ENCODE measurements at places on chromosomes 3 and 15. TPM values are rescaled to one million over a fixed set of nuclear protein-coding genes. Genes with fewer than 3 reads are reported as not detected.

- DNase-seq, result no peak
Observed at GRCh38 chr3:37904601-37905000, 42.9 kb downstream of the CTDSPL start.

DNA sequence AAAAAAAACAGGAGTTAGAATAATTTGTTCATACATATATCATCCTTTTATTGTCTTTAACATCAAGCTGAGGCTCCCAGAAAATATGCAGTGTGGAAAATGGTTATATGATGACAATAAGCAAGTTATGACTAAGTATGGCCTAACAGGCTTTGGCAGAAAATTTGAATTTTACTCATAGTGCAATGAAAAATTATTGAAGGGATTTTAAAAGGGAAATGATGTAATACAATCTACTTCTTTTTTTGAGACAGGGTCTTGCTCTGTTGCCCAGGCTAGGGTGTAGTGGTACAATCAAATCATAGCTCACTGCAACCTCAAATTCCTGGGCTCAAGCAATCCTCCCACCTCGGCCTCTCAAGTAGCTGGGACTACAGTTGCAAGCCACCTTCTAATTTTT is 78.7 kb downstream of the FAIM start:
- DNase-seq, result no peak

- no peak for DNase-seq
Observed at GRCh38 chr3:4077950-4078349, 225.2 kb upstream of the SETMAR start.

DNA sequence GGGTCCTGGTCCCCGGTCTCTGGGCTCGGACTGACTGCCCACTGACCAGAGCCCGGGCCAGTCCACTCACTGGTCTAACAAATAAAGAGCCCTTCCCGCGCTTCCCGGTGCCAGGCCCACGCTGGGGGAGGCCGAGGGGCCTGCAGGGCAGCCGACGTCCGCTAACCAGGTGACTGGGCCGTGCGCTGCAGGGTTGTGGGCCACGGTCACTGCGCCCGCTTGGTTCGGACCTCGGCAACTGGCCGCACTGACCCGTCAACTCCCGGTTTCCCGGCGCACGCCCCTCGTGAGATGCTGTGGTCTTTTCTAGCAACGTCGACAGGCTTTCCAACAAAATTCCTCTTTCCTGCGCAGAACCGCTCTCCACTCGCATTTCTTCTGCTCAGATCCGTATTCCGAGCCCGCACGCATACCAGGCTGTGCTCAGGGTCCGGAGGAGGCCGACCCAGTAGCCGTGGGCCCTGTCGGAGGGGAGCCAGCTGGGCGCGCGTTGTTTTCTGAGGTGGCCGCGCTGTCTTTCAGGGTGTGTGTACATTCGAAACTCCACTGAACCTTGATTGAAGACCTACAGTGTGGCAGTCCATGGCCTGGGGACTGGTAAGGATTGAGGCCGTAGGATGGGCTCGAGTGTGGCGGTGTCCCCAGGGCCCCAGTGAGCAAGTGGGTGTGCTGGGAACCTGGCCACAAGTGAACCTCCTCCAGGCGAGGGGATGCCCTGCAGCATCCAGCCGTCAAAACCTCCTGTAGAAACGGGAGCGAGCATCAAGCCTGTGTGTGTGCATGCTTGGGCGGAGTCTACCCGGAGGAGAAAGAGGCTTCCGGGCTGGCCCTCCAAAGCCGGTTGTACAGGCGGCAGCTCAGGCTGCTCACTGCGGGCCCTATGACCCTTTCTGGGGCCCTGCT is 875 bp upstream of the NT5DC2 start:
- no peak for DNase-seq

- no peak for DNase-seq
Observed at GRCh38 chr3:107857854-107858253, 233.0 kb downstream of the CD47 start.

DNA sequence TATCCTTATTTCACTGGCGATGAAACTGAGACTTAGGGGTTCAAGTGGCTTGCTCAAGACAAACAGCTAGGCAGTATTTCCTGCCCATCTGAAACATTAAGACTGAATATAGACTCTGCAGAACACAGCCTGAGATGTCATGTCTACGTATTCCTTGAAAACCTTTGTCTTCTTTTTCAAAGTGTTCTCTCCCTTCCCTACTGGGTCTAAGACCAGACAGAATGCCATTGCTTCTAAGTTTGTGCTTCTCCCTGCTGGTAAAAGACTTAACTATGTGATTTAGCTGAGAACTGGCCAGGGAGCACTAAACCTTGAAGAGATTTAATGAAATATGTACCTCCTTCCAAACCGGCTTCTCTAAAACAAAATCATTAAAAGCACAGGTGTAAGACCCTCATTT is 9.9 kb downstream of the BCL6 start:
- DNase-seq, result no peak

DNA sequence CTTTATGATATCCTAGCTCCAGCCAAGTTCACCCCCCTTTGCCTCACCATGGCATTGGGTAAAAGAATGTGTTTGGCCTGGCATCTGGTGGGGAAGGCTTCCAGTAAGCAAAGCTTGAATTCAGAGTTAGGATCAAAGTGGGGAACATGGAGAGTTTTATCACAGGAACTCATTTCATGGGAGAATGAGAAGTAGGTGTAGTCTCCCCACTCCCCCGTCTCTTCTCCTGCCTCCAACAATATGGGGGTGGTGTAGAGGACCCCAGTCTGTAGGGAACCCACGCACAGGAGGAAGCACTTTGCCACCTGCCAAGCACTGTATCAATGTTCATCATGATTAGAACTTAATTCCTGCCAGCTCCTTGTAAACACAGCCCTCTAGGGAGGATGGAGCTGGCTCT is 200.5 kb downstream of the UACA start:
- no peak for DNase-seq

The KCNH8 gene
- total RNA-seq, result 0.05 TPM

GRCh38 chr3:107117922-107118536 is 259.2 kb upstream of the CCDC54 start:
- no peak for DNase-seq

DNA sequence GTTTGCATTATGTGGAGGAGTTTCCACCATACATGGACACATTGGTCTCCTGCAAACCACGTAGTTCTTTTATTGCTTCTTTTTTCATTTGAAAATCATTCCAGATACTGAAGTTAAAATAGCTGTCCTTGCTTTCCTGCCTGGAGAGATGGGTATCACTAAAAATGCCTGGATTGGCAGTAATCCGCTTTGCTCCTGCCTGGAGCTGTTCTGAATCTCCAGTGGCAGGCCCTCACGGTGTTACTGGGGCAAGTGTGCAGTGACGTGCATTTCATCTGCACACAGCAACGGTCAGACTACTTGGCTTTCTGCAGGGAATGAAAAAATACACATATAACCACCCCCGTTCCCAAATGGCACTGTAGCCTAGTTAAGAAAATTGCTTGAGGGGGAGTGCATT is 272.9 kb downstream of the IL5RA start:
- DNase-seq, result no peak

DNA sequence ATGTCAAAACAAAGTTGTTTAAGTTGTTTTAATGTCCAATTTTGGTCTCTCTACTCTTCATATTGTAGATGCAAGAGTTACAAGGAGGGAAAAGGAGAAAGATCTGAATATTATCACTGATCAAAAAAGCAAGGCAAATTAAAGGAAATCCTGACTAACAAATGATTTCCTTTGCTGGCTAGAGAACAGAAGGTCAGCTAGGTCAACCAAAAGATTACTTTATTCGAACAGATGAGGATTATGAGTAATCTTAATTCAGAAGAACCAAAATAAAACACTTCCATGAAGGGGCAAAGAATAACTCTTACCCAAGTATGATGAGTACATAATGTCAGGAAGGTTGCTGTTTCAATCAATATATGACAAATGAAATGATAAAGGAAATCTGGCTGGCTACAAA is 33.8 kb downstream of the CPNE4 start:
- no peak for DNase-seq

DNA sequence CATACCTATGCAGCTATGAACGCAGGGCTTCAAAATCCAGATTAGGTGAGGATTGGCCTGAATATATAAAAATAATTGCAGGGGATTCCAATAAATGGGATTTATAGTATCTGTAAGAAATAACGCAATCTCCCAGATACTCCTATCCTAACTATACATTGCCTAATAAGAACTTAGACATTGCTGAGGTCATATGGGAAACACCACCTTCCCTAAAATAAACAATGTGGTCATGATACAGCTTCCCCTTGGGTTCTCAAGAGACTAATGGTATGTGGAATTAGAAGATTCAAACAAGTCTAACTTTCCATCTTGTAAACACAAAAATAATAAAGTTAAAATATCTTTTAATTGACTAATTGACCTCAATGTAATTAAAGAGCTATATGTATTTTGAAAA is 28.2 kb downstream of the UBE3A start:
- DNase-seq, result no peak

DNA sequence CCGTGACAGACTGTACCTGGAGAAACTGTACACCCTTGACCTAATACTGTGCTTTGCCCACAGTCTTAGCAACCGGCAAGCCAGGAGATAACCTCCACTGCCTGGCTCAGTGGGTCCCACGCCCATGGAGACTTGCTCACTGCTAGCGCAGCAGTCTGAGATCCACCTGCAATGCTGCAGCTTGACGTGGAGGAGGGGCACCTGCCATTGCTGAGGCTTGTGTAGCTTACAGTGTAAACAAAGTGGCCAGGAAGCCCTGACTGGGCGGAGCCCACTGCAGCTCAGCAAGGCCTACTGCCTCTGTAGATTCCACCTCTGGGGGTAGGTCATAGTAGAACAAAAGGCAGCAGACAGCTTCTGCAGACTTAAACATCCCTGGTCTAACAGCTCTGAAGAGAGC is 189.3 kb downstream of the EDEM1 start:
- DNase-seq, result no peak

DNA sequence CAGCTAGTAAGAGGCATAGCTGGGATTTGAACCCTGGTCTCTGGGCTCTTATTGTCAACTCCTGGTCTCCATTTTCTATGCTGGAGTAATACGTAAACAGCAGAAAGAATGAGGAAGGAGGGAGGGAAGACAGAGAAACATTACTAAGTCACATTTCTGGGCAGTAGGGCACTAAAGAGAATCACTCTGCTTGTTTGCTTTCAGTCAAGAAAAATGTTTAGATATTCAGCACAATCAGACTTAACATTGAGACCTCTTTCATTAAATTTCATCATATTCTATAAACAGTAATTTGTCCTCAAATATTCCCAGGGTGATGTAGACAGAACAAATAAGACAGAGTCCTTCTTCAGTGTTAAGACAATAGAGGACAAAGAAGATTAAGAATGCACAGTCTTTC is 67.7 kb upstream of the BNC1 start:
- no peak for DNase-seq

DNA sequence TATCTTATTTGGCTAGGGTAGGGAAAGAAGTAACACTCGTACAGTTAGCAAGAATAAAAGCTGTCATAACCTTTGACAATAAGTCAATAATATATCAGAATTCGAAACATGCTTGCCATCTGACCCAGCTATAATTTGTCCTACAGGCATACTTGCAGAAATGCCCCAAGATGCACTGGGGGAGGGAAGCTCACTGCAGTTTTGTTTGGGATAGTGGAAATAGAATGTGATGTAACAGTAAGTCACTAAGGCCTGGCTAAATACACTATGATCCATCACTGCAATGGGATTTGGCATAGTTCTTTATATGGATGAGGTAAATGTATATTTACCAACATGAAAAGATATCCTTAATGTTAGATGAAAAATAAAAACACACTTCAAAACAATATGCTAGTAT is 25.5 kb upstream of the TMOD3 start:
- DNase-seq, result no peak

DNA sequence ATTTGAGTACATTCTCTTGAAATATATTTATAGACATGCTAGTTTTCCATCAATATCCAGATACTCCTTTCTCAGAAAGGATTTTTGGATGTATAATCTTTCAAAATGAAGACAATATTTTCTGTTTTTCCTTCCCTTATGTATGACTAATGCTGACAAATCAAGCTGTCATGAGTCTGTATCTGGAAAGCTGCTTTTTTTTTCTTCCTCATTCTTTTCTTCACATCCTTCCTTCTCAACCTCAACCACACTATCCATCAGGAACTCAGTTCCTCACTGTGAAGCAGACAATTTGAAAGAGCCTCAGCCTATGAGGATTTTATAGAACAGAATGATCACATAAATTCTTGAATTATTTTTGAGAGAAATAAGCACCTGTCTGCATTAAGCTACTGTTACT is 335.9 kb upstream of the EPHA6 start:
- no peak for DNase-seq

The TMEM44 gene
- total RNA-seq, result 7.5 TPM

GRCh38 chr15:101267320-101268104 is 9.8 kb downstream of the SELENOS start:
- DNase-seq, result no peak

GRCh38 chr3:103712320-103713008 is 1277.6 kb downstream of the ZPLD1 start:
- DNase-seq, result no peak

The APH1B gene
- 6.2 TPM for total RNA-seq

DNA sequence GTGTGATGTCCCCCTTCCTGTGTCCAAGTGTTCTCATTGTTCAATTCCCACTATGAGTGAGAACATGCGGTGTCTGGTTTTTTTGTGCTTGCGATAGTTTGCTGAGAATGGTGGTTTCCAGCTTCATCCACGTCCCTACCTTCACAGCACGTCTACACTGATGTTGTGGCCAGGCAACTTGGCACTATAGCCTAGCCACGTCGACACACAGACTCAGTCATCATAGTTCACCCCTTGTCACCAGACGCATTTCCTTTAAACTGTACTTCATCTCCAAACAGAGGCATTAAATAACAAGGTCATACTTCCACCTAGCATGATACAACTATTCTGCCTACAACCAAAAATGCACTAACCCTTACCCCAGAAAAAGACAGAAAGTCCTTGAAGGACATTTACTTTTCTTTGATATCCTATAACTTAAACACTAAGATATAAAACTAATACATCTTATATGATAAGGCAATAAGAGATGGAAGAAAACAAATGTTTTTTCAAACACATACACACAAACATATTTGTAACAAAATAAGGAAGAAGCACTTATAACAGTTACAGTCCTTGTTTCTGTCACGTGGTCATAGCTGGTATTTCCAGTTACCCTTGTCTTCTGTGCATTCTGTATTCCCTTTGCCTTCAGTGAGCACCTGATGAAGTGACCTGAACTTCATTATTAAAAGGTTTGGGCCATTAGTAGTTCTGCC is 121.4 kb downstream of the KLF13 start:
- no peak for DNase-seq

The GP5 gene
- not detected for total RNA-seq

The ARL13B gene
- 5.6 TPM for total RNA-seq

The EFHB gene
- 0.58 TPM for total RNA-seq

The MEGF11 gene
- total RNA-seq, result not detected

- DNase-seq, result no peak
Observed at GRCh38 chr15:70664494-70664893, 98.9 kb downstream of the UACA start.

- peak; percentile 21 for DNase-seq
Observed at GRCh38 chr3:49316696-49317457, 23.0 kb downstream of the USP4 start.

Data from left ventricle myocardium inferior (tissue), 1 donor.